ENCODE measurements at places on chromosomes 13 and 19.

DNA sequence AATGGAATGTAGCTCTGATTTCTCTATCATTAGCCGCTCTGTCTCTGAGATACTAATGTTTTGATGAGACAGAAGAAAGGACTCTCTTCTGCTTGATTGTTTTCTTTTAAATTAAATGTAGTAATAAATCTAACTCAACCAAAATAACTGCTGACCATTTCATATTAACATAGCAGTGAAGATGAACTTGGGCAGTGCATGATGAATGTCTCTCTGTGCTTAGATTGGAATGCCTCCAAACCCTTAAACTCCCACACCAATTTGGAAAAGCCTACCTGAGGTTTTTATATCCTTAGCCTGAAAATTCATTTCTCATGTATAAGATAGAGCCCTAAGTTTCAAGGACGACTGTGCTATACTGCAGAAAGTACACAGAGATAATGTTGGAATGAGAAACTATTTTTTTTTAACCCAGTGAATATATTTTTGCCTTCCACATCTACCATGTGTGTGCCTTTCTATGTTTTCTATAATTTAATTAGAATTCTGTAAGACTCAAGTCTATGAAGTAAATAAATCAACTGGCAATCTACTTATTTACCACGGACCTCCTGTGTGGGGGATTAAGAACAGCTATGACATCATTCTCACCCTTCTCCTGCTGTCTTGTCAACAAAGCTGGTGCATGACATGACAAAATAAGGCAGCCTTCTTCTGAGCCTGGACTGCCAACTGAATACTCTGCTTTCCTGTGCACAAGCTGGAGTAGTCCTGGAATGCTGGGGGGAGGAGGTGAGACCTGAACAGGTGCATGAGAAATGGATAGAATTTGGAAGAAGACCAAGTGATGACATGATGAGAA, 155.5 kb downstream of the FGF9 start:
- no peak for DNase-seq

- no peak for DNase-seq
These were observed 10.7 kb upstream of the CRTC1 start for GRCh38 chr19:18672606-18673337.

DNA sequence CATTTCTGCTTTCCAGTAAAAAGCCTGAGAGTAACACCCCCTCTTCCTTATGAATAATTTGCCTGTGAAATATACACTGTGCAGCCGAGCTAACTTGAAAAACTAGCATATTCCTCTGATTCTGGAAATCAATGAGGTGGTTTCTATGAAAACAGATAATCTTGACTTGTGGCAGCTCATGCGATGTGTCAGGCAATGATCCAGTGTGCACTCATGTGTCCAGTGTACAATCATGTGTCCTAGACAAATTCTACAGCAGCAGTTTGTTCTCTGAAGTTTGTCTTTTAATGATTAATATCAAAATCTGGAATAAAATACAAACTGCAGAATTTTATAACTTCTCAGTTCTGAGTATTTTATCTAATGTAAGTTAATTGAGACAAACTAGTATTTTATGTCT, 2213.9 kb upstream of the PCDH20 start:
- no peak for DNase-seq

GRCh38 chr19:14135985-14136508, 342 bp downstream of the ASF1B start:
- DNase-seq = peak; percentile 15

- no peak for DNase-seq
These were observed 3.8 kb downstream of the UBL3 start for GRCh38 chr13:29846475-29847256.

DNA sequence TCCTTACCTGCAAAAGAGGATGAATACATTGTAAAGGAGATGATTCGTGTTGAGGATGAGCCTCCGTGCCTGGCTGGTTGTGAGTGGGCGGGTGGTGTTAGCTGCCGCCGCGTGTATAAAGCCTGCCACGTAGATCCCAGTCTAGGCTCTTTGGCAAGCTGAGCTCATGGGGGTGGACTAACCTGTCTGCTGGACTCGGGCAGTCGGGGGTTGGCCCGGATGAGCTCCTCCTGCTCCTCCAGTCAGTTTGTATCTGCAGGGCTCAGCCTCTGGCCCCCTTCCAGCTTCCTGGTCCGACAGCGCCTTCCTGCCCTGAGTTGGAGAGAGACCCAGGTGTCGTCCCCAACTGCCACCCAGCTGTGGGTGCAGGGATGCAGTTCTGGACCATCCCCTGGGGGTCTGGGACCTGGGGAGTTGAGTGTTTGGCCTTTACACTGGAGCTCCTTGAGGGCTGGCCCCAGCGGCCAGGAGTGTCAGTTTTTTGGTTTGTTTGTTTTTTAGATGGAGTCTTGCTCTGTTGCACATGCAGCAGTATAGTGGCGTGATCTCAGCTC, 20.9 kb downstream of the TECR start:
- DNase-seq = no peak

- peak; percentile 80 for DNase-seq
These were observed 781 bp downstream of the QPCTL start for GRCh38 chr19:45693106-45693788.

- no peak for DNase-seq
These were observed 42.6 kb downstream of the KL start for GRCh38 chr13:33058776-33059327.

DNA sequence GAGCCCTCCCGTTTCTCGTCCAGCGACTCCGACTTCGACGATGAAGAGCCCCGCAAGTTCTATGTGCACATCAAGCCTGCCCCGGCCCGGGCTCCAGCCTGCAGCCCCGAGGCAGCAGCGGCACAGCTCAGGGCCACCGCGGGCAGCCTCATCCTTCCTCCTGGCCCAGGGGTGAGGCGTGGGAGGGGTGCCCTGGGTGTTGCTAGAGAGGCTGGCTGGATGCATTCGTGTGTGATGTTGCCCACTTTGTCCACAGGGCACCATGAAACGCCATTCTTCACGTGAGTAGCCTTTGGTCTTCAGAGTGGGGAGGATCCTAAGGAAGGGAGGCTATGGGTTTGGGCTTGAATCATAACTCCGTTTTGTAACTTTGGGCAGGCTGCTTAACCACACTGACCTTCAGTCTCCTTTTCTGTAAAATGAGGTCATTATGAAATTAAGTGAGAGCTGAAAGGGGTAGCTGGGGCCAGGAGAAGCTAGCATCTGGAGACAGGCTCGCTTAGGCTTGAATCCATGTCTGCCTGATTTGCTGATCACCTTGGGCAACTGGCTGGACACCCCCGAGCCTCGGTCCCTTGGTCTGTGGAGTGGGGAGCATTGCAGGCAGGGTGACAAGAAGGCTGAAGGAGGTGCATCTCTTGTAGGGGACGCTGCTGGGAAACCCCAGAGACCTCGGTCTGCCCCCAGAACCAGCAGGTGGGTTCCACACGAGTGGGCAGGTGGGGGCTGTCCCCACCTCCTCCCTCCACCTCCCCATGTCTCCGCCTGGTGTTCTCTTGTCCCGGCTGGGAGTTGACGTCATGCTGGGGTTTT, 18.7 kb upstream of the B3GNT3 start:
- DNase-seq = no peak

- no peak for DNase-seq
These were observed 67.5 kb upstream of the DOCK9 start for GRCh38 chr13:99045396-99045795.

DNA sequence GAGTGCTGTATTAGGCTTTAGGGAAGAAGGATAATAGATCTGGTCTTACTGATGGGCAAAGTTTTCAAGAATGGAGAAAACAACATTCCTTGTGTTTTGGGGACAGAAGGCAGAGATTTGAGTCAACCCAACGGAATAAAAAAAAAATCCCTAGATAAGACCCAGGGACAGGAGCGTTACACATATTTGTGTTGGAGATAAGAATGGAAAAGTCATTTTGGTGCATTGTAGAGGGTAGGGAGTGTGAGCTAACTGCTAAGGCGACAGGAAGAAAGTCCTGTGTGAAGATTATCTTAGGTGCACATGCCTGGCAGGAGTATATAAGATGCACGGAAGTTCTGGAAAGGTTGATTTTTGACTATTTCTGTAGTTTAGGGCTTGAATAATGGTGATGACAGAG, 450.3 kb upstream of the ARGLU1 start:
- DNase-seq = no peak

- DNase-seq = no peak
These were observed 151.0 kb upstream of the TMTC4 start for GRCh38 chr13:100825557-100825956.

- DNase-seq = no peak
These were observed 222.8 kb upstream of the OBI1 start for GRCh38 chr13:78881751-78882150.

GRCh38 chr13:102799426-102800144, 666 bp downstream of the BIVM start:
- peak; percentile 3 for DNase-seq

GRCh38 chr13:42395086-42395821, 123.3 kb downstream of the AKAP11 start:
- DNase-seq = peak; percentile 52

DNA sequence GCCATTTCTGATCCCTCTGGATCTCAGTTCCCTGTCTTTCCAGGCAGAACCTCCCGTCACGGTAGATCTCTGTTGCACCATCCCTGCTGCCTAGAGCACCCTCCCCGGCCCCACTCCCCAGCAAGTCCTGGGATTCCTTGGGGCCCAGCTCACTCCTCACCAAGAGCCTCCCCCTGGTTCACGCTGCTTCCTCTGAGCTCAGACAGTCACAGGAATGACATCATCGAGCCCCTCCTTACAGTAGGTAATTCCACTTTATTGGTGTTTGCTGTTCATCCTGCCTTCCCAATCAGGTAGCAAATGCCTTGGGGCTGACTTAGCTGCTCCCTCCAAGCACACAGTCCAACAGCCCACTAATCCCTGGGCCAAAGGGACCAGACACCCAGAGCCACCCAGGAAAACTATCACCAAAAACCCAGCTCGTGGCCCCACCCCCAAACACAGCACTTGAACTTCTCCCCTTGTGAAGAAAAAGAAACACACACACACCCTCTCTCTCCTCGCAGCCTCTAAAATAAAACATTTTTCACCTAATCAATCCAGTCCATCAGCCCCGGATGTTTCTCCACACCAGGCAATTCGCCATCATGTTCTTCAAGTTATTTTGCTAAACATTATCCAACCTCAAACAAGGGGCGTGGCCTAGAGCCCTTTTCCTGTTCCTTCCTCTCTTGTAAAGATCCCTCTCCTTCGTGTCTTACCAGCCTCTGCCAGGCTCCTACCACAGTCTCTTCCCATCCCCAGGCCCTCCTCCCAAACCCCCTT, 2.5 kb downstream of the NAPA start:
- no peak for DNase-seq

DNA sequence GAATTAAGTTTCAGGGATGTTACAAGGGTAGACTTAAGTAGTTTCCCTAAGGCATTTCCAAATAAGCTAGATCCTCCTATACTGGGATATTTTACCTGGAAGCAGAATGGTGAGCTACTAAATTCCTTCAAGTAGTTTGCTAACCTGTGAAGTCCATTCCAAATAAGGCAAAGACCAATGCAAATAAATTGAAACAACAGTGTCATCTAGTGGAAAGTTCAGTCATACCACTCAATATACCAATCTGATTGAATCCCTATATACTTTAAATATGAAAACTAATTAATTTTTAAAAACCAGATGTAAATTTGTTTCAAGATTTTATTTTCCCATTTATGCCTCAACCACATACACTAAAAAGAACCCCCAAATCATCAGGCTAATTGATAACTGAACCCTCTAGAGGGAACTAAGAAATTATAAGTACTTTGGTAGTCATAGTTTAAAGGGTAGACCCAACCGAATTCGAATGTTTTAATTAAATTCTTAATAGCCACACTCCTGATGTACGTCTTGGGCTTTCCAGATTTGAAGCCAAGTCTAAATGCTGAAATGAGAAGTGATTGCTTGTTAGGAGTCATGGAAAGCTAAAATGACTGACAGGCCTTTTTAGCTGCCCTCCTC, 223.7 kb downstream of the TBC1D4 start:
- no peak for DNase-seq

DNA sequence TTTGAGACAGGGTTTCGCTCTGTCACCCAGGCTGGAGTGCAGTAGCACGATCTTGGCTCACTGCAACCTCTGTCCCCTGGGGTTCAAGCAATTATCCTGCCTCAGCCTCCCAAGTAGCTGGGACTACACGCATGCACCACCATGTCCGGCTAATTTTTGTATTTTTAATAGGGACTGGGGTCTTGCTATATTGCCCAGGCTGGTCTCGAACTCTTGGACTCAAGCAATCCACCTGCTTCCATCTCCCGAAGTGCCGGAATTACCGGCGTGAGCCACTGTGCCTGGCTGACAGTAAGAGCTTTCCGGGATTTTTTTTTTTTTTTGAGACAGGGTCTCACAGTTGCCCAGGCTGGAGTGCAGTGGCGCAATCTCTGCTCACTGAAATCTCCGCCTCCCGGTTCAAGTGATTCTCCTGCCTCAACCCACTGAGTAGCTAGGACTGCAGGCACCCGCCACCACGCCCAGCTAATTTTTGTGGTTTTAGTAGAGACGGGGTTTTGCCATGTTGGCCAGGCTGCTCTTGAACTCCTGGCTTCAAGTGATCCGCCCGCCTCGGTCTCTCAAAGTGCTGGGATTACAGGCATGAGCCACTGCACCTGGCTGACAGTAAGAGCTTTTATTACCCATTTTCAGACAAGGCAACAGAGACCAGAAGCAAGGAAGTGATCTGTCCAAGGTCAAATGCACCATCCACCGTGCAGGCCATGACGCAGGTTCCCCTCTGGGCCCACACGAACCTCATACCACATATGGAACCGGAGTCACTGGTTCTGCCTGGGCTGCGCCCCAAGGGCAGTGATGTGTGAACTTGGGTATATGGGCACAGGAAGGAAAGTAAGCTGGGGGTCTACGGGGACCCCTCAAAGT, 21.0 kb downstream of the RFX1 start:
- DNase-seq = no peak

DNA sequence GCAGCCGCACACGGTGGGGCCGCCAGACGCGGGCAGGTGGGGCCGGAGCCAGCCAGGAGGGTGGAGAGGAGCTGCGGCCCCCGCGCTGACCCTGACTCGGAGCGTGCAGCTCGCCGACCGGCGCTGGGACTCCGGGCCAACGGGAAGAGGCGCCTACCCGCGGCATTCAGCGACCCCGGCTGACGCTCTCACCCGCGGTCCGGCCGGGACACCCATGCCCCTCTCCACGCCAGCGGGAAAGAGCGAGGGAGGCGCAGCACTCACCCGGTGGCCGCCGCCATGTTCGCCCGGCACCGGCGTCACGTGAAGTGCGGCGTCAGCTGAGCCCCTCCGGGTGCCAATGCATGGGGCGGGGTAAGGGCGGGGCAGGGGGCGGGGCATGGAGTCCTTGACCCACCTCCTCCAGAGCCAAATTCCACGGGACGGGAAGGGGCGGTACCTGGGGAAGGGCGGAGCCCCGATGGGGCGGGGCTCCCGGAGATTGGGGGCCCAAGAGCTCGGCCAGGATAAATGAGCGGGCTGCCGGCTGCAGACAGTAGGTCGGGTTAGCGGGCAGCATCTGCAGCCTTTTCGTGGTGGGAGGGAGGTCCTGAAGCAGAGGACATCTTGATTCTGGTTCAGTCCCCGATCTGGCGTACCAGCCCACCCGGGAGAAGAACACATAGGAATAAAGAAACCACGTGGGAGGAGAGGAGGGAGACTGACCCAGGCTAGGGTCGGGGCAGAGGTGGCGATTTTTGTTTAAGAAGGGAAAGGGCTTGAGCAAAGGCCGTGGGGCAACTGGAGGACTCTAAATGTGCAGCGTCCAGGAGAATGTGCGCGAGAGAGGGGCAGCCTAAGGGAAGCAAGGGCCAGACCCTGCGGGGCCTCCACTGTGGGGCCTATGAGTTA, at the start of gene PEPD:
Gene PEPD, minus strand, starts transcription at position 312 of the 891 bp plus-strand sequence. Its CDS starts 31 bp downstream, at position 281.
- DNase-seq = peak; percentile 86

Measured in stimulated activated CD4-positive, alpha-beta T cell treated with anti-CD3 and anti-CD28 coated beads, Interleukin-1b, Interleukin-23, amount 100 ng/mL, for 48 hours (primary cell).